ENCODE measurements at places on chromosomes 16 and 17.
A peak's percentile ranks its signal among the peaks of the same experiment; 100 is the strongest.

DNA sequence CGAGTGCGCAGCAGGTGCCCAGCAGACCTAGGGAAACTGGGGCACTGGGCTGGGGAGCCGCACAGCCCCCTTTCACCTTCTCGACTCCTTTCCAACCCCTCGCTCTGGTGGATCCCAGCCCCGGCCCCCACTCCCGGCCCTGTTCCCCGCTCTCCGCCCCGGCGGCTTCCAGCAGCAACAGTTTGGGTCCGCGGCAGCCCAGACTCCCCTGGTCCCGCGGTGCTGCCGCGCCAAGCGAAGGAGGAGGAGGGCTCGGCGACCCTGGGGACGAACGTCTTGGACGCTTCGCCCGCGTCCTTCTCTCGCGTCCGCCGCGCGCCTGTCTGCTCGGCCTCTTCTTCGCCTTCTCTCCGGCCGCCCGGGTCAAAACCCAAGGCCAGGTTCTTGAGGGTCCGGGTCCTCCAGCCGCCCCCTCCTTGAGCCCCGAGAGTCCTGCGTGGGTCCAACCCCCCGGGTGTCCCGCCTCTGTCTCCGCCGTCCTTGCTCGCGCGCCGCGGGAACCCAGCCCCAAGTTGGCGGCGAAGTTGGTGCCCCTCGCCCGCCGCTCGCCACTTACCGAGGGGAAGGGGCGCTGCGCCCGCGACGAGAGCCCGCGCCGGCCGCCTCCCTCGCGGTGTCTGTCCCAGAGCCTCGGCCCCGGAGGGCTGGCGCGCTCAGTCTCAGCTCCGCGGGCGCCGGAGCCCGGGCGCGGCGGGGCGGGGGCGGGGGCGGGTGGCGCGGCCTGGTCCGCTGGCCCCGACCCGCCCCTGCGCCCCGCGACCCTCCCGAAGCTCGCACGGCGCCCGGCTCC lies 1.4 kb upstream of the GRIN2C start:
- DNase-seq: no peak

GRCh38 chr16:13479549-13479948 lies 440.4 kb upstream of the ERCC4 start:
- no peak for DNase-seq

GRCh38 chr16:49050607-49051006 lies 231.0 kb downstream of the CBLN1 start:
- DNase-seq: no peak

- DNase-seq: no peak
These were observed 167.3 kb upstream of the MPHOSPH6 start for GRCh38 chr16:82337355-82337754.

- DNase-seq: peak; percentile 64
These were observed 228.5 kb downstream of the ABCC12 start for GRCh38 chr16:47927330-47927729.

- DNase-seq: no peak
These were observed 7.1 kb downstream of the ITGAD start for GRCh38 chr16:31400191-31400590.

GRCh38 chr16:67180166-67180565 lies 3.6 kb downstream of the MATCAP1 start:
- DNase-seq: no peak

DNA sequence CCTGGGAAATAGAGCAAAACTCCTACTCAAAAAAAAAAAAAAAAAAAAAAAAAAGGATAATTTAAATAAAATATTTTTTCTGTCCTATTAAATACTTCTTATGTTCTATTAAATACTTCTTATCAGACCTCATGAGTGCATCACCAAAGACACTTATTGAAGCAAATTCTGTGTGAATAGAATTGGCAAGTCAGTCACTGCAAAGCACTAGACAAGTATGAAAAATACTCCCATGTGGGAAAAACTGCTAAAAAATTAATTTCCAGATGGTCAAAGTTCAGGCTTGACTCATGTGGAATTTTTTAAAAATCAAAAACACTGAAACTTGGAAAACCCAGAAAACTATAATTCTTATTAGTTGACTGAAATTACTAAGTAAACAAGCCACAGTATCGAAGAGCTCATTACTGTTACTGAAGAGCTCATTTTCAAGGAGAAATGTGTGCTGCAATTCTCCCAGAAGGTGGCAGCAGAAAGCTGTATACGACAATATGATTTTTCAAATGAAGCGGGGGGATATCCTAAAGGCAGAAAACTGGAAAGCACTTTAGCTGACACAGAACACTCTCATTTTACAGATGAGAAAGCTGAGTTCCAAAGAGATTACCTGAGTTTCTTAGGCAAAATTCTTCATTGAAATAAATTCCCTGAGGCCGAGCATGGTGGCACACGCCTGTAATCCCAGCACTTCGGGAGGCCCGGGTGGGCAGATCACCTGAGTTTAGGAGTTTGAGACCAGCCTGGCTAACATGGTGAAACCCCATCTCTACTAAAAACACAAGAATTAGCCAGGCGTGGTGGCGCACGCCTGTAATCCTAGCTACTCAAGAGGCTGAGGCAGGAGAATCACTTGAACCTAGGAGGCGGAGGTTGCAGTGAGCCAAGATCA lies 15.9 kb upstream of the FBXO47 start:
- DNase-seq: peak; percentile 67

- peak; percentile 56 for DNase-seq
These were observed 383.1 kb downstream of the KCNJ2 start for GRCh38 chr17:70552230-70552981.

DNA sequence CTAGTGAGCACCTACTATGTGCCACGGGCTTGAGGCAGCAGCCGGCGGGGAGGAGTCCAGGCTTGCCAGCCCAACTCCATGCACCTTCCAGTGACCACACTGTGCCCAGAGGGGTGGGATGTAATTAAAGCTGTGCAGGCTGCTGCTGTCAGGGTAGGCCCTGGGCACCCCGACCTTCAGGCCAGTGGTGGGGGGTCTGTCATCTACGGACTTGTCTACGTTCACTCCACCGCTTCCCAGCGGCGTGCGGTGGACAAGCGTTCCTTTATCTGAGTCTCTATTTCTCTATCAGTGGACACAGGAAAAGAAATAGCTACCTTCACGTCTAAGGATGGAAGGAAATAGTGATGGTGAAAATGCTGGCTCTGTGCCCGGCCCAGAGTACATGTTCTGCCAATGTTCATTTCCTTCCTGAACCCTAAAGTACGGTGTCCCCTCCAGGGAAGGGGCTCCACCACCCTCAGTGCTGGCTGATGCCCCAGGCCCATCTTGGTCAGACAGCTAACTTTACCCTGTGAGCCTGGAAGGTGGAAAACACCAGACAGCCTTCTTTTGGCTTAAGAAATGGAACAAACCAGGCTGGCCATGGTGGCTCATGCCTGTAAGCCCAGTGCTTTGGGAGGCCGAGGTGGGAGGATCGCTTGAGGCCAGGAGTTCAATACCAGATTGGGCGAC lies 135.2 kb downstream of the SDK2 start:
- no peak for DNase-seq

DNA sequence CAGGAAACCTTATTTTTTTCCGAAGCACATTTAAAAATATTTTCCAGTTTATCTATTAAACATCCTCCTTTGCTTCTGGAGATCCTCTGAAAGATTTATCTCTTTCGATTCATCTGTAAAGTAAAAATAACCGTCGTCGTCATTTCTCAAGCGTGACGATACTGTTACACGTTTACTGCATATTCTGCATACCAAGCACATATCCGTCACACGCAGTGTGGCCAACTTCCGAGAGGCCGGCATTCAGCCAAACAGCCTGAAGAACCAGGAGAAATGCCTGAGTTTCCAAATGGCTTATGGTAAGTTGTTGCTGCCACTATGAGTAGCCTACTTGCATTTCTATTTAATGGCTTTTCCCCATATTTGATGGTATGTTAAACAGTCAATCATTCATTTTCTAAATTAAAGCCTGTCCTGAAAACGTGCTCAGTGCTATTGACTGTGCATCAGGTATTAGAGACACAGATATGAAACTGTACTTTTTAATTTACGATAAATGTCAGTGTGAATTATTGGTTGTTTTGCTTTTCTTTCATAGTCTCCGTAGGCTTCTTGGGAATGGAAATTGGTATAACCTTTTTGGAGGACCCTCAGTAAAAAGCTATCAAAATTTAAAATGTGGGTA lies 275.7 kb downstream of the WWOX start:
- no peak for DNase-seq

- no peak for DNase-seq
These were observed 8.6 kb downstream of the CYB561 start for GRCh38 chr17:63437287-63438091.

GRCh38 chr17:38872027-38872511 lies 2.2 kb downstream of the LASP1 start:
- no peak for DNase-seq

DNA sequence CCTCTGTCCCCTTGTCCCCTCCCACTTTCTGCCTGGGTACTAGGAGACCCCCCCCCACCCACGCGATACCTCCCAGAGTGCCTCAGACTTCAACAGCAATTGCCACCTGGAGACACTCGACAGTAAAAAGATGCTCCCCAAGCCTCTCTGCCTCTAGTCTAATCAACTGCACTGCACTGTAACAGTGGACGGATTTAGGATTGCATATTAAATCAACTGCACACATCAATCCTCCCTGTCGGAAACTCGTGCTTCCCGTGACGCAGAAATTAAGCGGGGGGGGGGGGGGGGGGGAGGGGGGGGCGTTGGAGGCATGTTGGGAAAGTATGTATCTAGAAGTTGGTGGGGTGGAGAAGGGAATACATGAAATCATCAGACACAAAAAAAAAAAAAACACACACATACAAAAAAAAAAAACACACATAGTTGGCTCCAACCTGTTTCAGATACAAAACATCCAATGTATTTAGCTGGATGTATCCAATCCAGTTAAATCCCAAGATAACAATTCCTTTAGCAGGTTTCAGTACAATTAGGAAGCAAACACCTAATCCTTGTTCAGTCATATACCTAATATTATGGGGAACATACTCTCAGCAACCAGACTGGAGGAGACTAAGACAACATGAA lies 29.7 kb downstream of the FAM222B start:
- peak; percentile 60 for DNase-seq

DNA sequence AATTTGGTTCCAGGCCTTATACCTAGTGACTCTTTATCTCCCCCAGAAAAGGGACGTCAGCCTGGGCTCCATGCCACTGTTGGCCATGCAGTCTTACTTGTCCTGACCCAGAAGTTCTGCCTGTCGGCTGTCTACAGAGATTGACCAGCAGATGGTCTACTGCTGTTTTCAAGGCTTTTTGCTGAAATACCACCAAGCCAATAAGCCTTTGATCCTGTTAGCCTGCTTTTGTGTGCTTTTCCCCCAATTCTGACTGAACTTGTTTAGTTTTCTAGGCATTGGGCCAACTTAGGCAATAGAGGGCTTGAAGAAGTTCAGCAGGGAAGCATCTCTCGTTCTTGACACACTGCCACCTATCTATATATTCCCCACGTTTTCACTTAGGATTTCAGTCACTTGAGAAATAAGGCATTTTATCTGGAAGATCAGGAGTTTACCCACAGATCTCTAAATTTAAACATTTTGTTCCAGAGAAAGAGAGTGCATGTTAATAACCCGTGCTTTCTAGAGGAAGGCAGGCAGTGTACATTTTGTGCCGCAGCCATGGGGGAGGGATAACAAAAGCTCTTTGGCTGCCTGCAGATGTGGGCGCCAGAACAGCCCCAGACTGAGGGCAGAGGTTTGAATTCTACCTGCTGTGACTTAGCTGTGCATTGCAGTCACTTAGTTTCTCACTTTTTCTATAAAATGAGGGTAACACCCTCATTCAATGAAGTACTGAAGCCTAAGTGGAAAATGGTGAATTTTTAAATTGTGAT lies 12.3 kb upstream of the CARMIL2 start:
- peak; percentile 90 for DNase-seq

DNA sequence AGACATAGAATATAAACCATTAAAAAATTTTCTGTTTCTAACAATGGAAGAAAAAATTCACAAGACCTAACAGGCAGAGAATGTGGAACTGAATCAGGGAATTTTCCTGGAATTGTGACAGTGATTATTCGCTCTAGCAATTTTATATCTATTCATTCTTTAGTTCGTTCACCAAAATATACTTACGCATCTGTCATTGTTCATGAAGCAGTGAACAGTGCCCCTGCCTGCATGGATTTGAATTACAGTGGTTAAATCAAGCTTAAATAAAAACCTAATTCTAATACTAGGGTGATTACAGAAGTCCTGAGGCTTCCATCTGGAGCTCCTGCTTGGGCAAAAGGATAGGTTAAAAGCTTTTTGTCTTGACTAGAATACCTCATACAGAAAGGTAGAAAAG lies 48.6 kb downstream of the ABCA8 start:
- peak; percentile 47 for DNase-seq

DNA sequence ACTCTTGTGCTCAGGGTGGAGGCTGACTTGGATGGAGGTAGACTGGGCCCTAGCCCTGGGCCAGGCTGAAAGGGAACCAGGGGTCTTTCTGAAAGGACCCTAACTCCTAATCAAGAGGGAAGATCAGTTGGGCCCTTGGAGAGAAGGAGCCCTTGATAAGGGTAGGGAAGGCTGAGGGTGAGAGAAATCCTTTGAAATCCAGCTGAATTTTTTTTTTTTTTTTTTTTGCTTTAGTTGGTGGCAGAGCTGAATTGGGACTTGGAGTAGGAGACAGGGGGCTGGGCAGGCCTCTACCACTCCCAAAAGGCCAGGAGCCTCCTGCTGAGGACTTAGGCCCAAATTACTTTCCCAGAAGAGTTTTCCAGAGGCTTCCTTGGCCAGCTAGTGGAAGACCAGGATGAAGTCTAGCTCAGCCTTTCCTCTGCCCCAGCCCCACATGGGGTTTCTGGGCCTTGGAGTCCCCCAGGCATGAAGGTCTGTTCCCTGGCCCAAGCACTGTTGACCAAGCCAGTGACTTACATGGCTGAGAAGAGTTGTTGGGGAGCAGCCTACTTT lies 643 bp upstream of the HOXB3 start:
- no peak for DNase-seq

DNA sequence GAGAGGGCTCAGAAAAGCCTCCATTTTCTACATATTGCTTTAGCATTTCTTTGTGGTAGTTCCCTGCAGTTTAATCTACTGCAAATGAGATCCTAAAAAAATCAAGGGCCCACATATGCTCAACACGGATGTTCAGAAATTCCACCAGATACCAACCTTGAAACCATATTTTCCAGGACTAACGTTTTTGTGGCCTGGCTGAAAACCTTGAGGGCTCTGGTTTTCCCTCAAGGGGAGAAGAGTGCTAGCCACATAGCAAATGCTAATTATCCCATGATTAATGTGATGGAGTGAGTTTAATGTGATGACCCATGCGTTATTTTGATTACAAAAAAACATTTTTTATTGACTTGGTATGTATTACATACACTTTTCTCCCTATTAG lies 68.9 kb downstream of the SNX11 start:
- no peak for DNase-seq

Measured in iris pigment epithelial cell (primary cell).